ENCODE measurements at places on chromosomes 2 and 18.

DNA sequence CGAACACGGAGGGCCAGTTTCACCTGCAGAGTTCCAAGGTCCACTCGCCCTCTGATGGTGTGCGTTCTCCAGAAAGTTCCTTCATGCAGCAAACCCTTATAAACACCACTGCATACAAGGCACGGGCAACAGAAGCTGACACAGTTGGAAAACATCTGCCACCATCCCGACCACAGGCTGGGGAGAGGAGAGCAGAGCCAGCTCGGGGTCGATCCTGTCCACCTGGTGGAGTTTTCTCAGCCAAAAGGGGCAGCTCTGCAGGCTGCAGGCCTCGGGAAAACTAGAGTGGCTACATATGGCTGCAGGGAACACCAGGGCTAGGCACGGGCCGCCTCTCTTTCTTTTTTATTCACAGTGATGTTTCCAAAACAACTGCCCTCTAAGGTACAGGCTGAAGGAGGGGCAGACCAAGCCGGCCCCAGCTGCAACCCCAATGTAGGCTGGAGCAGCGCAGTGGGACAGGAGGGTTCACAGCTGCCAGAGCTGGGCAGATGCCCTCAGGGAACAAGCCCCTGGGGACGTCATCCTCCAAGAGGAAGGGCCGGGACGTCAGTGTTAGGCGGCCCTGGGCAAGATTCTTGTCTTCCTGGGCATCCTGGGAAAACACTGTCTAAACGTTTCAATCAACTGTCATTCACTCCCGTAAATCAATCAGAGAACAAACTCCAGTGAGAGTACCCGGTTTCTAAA lies 274.7 kb downstream of the TWIST2 start:
- DNase-seq = no peak
- H3K4me1 ChIP-seq = no peaks in the 10 kb centered on the region
- H3K27ac ChIP-seq = no peak overlapping the region
- no peak overlapping the region for H3K4me3 ChIP-seq
- H3K36me3 ChIP-seq = peaks cover 23% of the 10 kb centered on the region
- H3K27me3 ChIP-seq = no peaks in the 10 kb centered on the region

GRCh38 chr2:95333888-95334338 lies 36.8 kb downstream of the KCNIP3 start:
- H3K27me3 ChIP-seq = no peaks in the 10 kb centered on the region
- no peak overlapping the region for H3K4me3 ChIP-seq
- no peaks in the 10 kb centered on the region for H3K36me3 ChIP-seq
- H3K4me1 ChIP-seq = no peaks in the 10 kb centered on the region

- H3K36me3 ChIP-seq = no peaks in the 10 kb centered on the region
- no peaks in the 10 kb centered on the region for H3K27me3 ChIP-seq
- H3K4me1 ChIP-seq = peaks cover 47% of the 10 kb centered on the region
- no peak overlapping the region for H3K4me3 ChIP-seq
These were observed 182.2 kb upstream of the STON1 start for GRCh38 chr2:48347712-48348111.

- peaks cover 4% of the 10 kb centered on the region for H3K27me3 ChIP-seq
- H3K4me1 ChIP-seq = peaks cover 15% of the 10 kb centered on the region
- no peak for DNase-seq
These were observed 2.8 kb downstream of the SIX3 start for GRCh38 chr2:44944102-44944951.

DNA sequence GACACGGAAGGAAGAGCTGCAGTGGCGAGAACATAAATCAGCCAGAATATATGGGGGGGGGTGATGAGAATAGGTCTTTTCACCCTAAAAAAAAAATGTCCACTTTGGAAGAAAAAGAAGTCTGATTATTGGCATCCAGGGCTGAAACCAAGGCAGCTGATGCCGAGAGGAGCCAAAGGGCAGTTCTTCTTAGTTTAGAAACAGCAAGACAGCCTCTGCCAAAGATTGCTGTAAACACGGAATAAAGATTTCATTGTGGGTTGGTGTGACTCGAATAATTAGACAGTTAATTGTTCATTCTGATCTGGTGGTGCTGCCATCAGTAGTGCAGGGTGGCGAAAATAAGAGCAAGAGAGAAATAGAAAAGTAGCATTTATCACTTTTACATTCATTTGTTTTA lies 3.5 kb downstream of the CDH20 start:
- no peak for DNase-seq
- H3K4me3 ChIP-seq = no peak overlapping the region
- H3K4me1 ChIP-seq = peaks cover 11% of the 10 kb centered on the region

- H3K4me1 ChIP-seq = peaks cover 17% of the 10 kb centered on the region
- H3K36me3 ChIP-seq = no peaks in the 10 kb centered on the region
- H3K27ac ChIP-seq = no peak overlapping the region
- H3K27me3 ChIP-seq = no peaks in the 10 kb centered on the region
- DNase-seq = no peak
These were observed 845 bp downstream of the CFAP210 start for GRCh38 chr2:169693360-169693759.

DNA sequence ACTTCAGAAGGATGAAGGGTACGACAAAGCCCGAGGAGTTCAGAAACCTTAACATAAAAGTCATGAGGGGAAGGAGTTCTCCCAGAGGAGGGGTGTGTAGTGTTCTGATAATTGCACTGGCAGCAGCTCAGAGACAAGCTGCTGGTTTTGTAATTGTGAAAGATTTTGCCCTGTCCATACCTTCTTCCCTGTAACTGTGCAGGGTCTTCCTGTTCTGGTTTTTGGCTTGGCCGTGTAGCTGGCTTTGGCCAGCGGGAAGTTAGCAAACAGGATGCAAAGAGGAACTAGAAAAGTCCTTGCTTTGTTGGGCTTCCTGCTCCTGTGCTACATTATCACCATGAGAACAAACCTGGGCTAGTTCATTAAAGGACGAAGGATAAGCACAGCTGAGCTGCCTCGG lies 160.8 kb downstream of the LPIN1 start:
- no peak overlapping the region for H3K27ac ChIP-seq
- no peak for DNase-seq
- H3K4me3 ChIP-seq = no peak overlapping the region
- no peaks in the 10 kb centered on the region for H3K4me1 ChIP-seq
- no peaks in the 10 kb centered on the region for H3K36me3 ChIP-seq

GRCh38 chr2:180829261-180829660 lies 151.1 kb upstream of the UBE2E3 start:
- no peak overlapping the region for H3K27ac ChIP-seq
- no peak for DNase-seq
- H3K4me3 ChIP-seq = no peak overlapping the region
- no peaks in the 10 kb centered on the region for H3K27me3 ChIP-seq
- H3K4me1 ChIP-seq = no peaks in the 10 kb centered on the region

GRCh38 chr2:207996848-207997247 lies 28.5 kb downstream of the PLEKHM3 start:
- no peak overlapping the region for H3K27ac ChIP-seq
- peaks cover 5% of the 10 kb centered on the region for H3K36me3 ChIP-seq
- no peaks in the 10 kb centered on the region for H3K27me3 ChIP-seq
- no peak for DNase-seq
- H3K4me3 ChIP-seq = no peak overlapping the region

Data from thoracic aorta (tissue), 2 donors.